ENCODE measurements at places on chromosomes 3 and 15.
A peak's percentile ranks its signal among the peaks of the same experiment; 100 is the strongest.

GRCh38 chr15:94864600-94864999 is 633.2 kb downstream of the MCTP2 start:
- DNase-seq, result no peak

DNA sequence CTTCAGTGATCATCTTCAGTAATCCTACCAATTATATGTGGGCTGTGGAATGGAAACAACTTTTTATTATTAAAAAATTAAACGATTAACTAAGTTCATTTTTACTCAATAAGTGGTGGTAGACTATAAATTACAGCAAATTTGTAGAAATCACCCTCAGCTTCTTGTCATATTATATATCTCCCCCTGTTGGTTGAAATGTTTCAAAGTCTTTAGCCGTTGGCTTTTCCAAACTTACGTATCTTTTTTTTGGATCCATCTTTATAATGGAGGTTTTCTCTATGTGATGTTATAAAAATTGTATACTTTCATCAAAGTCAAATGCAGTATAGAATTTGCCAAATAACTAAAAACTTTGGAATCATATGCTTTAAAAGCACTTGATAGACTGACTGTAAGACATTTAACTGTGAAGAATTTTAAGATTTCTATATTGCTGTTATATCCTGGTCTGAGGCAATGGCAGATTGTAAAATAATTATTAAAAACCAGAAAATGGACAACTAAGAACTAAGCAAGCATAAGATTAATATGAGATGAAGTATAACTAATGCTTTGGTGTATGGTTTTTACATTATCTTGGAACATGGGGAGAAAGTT is 44.7 kb downstream of the ATP11B start:
- no peak for DNase-seq

- DNase-seq, result no peak
These were observed 5.2 kb upstream of the TRPM1 start for GRCh38 chr15:31106495-31107300.

DNA sequence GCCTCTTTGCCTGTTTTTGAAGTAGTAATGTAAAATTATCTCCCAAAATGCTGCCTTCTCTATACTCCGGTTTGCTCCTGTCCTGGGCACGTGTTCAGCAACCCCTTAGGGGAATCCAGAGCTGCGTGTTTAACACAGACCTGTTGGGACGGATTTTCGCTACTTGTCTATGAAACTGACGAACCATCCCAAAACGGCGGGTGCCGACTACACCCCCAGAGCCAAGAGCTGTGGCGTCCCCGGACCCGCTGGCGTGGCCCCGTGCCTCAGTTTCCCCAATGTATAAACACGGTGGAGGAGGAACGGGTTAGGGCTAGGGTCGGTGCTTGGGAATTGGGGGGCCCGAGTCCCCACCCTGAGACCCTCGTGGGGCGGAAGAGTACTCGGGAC is 473 bp downstream of the FHIT start:
- DNase-seq, result peak; percentile 57

DNA sequence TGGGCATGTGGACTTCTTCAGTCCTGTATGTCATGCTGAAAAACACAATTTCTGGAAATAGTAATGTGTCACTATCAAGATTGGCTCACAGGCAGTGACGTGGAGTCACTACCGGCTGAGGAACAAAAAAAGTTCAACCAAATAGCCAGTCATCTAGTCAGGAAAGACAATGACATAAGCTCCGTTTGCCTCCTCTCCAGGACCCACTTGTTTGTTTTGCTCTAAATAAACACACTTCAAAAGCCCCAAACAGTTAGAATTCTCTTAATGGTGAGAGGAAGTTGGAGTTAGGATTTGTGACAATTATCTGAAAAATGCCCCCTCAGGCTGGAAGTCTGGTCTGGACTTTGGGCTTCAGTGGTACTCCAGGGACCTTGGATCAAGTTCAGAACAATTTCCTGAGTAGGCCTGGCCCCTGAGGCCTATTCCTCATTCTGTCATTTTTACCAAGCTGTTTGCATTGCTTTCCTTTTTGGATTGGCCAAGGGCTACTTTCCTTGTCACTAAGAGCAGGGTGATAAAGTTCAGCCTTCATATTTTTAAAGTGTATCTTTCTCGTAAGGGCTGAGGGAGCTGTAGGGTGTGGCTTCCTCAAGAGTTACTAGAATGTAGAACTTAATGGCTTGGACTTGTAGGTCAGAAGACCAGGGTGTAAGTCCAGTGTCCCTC is 98.9 kb downstream of the EOMES start:
- DNase-seq, result no peak

DNA sequence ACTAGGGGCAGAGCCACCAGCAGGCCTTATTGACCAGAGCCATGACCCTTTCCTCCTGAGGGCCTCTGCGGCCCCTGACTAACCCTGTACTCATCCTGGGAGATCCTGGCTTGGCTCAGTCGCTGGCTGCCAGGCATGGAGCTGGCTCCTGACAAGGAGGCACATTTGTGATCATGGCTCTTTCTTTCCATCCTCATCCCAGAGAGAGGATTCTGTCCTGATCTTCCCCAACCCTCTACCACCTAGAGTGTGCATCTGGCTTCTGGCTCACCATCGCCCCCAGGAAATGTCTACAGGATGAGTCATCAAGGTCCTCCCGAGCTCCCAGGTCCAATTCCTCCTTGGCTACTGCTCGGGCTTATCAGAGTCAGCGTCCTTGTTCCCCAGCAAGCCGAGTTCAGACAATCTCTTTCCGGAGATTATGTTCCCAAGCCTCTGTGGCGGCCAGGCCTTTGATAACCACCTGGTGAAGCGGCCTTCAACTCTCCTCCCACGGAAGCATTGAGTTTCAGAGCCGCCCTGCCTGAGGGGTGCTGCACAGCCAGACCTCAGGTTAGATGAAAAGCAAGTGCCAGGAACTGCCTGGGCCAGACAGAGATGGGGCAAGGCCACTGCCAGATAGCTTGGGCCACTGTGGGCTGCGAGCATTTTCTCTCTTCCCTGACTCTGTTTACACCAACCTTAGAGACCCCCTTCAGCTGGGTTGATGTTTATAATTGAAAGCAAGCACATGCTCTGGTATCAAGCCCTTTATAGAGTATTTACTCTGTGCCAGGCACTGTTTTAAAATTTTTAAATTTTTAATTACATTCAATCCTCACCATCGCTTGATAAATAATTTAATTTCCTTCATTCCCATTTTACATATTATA is 44.3 kb upstream of the MRPS22 start:
- no peak for DNase-seq

DNA sequence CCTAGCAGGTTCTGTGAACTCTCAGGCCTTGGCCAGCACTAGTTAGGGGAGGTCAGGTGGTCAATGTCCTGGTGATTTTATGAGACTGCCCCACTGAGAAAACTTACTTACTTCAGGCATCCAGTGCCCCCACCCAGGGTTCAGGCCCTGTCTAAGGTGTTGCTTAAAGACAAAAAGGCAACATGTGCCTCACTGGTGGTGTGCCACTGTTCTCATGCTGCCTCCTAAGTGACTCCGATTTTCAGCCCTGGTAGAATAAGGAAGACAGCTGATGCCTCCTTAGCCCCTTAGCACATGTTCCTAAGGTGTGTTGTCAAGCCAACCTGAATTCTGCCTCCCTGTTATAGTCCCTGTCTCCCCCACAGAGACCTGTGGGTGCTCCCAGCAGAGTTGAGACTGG is 5.3 kb downstream of the RBM15B start:
- DNase-seq, result no peak

- DNase-seq, result no peak
These were observed 49.0 kb upstream of the OSBPL11 start for GRCh38 chr3:125644036-125645005.

DNA sequence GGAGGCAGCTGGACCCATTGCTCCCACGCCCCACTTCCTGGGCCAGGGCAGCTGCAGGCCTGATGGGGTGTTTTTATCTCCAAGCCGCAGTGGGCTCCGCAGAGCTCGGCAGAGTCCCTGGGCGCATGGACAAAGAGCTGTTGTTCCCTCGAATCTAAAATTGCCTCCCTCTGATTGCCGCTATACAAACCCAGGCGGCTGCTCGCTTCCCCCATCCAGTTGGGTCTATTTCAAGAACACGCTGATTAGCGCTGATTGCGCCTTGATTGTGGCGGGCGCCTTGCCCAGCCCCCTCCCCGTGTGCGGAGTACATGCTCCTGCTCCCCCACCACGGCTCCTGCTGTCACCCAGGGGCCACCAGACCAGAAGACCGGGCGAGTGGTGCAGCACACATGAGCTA is 43.4 kb upstream of the SLC6A1 start:
- DNase-seq, result no peak

GRCh38 chr15:49383266-49383665 is 39.8 kb upstream of the FGF7 start:
- DNase-seq, result no peak

DNA sequence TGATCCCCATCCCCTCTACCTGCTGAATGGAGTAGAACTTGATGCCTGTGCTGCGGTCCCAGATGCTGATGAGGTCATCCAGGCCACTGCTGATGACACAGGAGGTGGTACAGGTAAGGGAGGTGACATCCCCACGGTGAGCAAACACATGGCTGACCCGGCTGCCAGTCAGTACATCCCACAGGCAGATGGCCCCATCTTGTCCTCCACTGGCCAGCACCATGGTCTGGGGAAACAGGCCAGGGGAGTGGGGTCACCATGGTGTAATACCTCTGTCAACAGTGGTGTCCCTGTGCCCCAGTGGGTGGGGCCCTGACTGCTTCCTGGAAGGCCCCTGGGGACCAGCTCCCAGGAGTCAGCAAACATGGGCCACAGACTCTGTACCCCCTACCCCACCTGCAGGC is 33.3 kb downstream of the PTPN23 start:
- no peak for DNase-seq

All from H1 (cell line).